Activated CD4-positive, alpha-beta T cell treated with anti-CD3 and anti-CD28 coated beads for 24 hours (primary cell): ENCODE measurements at places on chromosomes 6 and 20.

DNA sequence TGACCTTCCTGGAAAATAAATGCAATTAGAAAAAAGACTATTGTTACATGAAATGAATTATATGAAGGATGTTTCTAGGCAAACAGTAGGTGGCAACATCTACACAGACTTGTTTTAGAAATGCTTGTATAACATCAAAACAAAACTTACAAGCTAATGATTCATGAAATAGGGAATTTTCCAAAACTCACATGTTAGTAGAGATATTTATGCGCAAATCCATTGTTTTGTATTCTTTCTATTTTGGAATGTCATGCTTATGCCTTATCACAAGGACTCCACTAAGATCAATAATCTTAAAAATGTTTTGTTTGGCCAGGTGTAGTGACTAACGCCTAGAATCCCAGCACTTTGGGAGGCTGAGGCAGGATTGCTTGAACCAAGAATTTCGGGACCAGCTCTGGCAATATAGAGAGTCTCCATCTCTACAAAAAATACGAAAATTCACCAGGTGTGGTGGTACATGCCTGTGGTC is 32.3 kb upstream of the LGSN start:
- no peak for DNase-seq

- no peak for DNase-seq
Measured at GRCh38 chr6:144310765-144311164, 25.6 kb downstream of the UTRN start.

GRCh38 chr6:147648916-147649315 is 140.4 kb downstream of the SAMD5 start:
- DNase-seq, result no peak

- DNase-seq, result no peak
Measured at GRCh38 chr20:46777331-46777730, 67.9 kb downstream of the SLC2A10 start.

- no peak for DNase-seq
Measured at GRCh38 chr6:115004982-115005381, 662.2 kb upstream of the HS3ST5 start.

GRCh38 chr6:133551847-133552341 is 310.7 kb downstream of the EYA4 start:
- no peak for DNase-seq

GRCh38 chr6:64325093-64325492 is 689.5 kb downstream of the PHF3 start:
- no peak for DNase-seq

DNA sequence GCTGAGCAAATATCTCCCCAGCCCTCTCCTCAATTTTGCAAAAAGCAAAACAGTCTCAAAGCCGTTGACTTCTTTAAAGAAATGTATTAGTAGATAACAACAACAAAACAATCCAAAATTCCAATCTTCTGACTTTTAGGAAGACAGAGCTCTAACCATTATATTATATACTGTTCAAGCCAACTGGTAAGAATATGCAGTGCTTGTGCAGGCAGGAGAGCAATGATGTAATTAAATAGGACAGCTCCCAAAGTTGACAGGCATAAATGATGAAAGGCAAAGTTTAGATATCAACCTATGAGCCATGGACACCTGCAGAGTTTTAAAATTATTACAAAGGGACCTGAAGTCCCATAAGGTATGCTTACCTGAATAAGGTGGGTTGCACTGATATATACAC is 16.6 kb upstream of the CEP85L start:
- no peak for DNase-seq

GRCh38 chr6:159695984-159696383 is 2.9 kb upstream of the SOD2 start:
- no peak for DNase-seq

- no peak for DNase-seq
Measured at GRCh38 chr6:126826166-126826714, 292.2 kb upstream of the RSPO3 start.

- DNase-seq, result no peak
Measured at GRCh38 chr20:41299899-41300298, 17.6 kb downstream of the ZHX3 start.

DNA sequence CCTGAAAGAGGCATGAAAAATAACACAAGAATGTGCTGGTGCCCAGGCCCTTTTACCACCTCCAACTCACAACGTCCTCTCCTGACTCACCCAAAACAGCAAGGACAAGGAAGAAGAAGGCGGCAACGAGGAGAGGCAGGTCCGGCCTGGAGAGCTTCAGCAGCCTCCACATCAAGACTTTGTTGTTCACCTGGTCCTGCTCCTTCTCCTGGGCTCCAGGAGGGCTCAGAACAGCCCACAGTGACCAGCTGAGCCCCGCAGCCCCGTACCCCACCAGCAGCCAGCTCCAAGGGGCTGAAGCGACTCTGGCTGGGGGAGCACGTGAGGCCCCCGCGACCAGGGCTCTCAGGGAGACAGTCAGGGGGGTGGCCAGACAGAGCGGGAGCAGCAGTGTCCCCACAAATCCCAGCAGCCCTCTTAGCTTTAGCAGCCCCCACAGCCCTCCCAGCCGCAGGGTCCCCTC is 857 bp downstream of the TAP2 start:
- no peak for DNase-seq

- no peak for DNase-seq
Measured at GRCh38 chr6:47851091-47851490, 69.3 kb downstream of the OPN5 start.

- DNase-seq, result no peak
Measured at GRCh38 chr20:61414455-61414991, 162.5 kb downstream of the CDH4 start.

DNA sequence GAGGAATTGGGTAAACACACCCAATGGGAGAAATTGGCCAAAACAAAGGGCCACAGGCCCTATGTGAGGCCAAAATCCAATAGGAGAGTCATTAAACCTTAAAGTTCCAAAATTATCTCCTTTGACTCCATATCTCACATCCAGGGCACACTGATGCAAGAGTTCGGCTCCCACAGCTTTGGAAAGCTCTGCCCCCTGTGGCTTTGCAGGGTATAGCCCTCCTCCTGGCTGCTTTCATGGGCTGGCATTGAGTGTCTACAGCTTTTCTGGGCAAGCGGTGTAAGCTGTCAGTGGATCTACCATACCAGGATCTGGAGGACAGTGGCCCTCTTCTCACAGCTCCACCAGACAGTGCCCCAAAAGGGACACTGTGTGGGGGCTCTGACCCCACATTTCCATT is 160.5 kb downstream of the ADGRG6 start:
- DNase-seq, result no peak

GRCh38 chr6:83514866-83515466 is 2.6 kb downstream of the PRSS35 start:
- no peak for DNase-seq

DNA sequence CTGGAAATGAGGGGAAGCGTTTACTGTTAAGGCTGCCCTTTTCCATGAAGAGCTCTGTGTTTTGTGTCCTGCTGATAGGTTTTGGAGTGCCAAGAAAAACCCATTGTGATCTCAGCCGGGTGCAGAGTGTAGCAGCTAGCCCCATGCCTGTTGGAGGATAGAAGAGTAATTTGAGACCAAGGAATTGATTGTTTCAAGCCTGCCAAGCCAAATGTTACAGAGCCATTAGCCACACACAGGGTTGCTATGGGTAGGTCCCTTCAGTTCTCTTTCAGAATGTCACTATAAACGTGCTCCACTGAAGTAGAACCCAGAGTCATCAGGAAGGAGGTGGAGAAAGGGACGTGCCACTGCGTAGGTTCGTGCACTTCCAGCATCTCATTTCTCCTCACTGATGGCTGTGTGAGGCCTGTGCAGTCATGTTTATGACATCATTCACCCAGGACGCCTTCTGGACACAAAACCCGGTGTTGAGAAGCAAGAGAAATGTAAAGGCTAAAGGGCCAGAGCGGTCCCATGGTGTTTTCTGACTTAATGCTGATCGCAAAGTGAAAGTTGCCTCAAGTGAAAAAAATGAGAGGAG is 6.6 kb downstream of the GMPR start:
- DNase-seq, result no peak

DNA sequence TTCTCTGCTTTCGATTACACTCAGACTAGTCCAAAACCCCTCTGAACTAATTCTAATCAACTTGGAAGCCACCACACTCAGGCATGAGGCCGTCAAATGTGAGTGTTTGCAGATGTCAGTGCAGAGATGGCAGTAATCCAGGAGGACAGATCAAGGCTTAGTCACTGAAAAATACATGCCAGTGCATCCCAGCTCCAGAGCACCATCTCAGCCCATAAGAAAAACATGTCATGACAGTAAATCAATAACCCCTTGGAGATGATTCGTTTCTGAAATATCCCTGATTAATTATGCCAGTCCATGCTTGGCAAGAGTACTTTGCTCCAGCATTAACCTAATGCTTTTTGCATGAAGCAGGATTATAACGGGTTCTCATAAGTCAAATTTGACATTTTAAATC is 179.5 kb downstream of the ADAT2 start:
- DNase-seq, result no peak

- DNase-seq, result no peak
Measured at GRCh38 chr6:28589957-28590349, 64.3 kb downstream of the GPX5 start.

DNA sequence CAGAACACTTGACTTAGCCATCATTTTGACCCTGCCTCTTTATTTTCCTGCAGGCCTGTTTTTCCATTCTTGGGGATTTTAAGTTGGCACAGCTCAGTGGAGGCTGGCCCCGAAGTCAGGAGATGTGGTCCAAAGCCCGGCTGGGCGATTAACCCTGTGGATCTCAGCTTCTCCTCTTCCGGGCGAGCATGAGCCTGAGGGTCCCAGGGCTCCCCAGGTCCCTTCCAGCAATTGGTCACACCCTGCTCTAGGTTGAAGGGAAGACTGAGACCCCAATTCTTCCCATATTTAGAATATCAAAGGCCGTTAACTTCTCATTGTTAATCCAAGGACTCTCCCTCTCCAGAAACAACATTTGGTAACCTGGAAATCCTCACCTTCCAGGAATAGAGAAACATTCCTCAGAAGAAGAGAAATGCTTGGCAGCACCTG is 2.3 kb downstream of the THBS2 start:
- no peak for DNase-seq

DNA sequence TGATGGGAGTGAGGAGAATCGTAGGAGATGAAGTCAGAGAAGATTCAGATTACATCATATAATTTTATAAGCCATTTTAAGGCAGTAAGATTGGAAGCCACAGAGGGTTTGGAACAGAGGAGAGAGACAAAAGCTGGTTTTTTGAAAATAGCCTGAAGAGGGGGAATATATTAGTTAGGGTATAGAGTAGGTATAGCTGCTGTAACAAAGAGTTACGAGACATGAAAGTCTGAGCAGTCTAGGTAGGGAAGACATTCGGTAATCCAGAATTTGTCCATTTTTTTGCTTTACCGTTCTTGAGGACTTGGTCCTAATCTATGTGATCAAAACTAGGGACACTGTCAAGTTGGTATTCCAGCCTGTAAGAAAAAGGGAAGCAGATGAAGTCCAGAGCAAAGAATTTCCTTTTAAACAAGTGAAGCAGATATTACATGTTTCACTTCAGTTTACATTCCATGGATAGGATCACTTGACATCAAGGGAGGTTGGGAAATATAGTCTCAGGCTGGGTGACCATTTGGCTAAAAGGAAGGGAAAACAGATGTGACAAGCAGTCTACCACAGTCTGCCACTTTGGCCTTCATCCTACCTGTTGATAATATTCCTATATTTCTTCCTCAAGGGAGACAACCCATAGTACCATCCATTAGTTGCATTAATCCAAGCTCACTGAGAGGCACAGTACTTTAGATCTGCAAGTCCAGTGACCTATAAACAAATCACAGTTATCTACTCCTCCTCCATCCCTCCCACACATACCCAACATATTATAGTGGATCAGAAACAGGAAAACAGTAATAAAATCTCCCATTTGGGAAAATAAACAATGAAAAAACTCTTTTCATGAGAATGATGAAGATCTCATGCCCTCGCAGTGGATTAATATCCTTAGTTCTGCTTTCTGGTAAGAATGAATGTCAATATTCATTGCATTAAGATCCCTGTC is 10.2 kb downstream of the FAM135A start:
- no peak for DNase-seq
